ENCODE measurements at places on chromosomes 16 and 17. TPM values are rescaled to one million over a fixed set of nuclear protein-coding genes. Genes with fewer than 3 reads are reported as not detected.

DNA sequence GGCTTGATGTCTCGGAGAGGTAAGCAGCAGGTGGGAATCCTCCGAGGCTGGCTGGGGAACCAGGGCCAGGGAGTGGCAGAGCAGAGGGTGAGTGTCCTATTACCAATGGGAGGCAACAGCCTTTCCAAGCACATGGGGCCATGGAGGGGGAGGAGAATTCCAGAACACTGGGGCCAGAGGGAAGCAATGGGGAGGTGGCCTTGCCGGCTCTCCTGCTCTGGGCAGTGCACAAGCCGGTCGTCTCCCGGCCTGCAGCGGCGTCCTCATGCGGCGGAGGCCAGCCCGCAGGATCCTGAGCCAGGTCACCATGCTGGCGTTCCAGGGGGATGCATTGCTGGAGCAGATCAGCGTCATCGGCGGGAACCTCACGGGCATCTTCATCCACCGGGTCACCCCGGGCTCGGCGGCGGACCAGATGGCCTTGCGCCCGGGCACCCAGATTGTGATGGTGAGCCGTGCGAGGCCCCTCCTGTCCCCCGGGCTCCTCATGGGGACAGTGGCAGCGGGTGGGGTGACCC is 21.9 kb downstream of the SGSH start:
- H3K4me3 ChIP-seq: no peak overlapping the region
- no peak overlapping the region for H3K27ac ChIP-seq
- no peaks in the 10 kb centered on the region for H3K36me3 ChIP-seq
- no peak for DNase-seq
- H3K4me1 ChIP-seq: peaks cover 10% of the 10 kb centered on the region

DNA sequence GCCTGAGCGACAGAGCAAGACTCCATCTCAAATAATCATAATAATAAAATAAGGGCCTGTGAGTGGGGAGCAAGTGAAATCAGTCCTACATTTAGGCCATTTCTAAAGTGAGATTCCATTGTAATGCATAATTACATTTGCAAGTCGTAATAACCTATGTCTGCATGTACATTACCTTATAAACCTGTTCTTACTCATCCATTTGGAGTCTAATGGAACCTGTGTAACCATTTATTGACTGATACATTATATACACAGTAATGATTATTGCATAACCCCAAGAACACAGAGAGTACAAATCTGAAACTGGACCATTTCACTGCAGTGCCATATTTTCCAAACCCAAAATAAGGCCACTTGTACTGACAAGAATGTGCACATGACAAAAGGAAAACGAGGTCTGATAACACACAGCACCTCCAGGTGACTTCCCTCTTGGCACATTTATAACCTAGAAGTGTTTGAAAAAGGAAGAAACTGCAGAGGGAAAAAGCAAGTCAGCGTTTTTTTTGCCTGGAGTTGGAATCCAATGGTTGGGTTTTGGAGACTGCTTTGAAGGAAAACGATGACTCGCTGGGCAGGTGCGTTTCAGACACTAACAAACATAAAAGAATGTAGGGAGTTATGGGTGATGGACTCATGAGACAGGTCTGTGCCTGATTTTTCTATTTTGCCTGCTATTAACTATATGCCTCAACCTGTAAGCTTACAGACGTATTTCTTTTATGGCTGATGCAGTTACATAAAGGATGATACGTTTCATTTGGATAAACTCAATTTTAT is 63.6 kb upstream of the KIFC3 start:
- H3K27me3 ChIP-seq: no peaks in the 10 kb centered on the region
- no peak overlapping the region for H3K4me3 ChIP-seq
- H3K27ac ChIP-seq: no peak overlapping the region
- no peak for DNase-seq
- H3K36me3 ChIP-seq: no peaks in the 10 kb centered on the region

Gene TBC1D3L
- 28.5 TPM for total RNA-seq

DNA sequence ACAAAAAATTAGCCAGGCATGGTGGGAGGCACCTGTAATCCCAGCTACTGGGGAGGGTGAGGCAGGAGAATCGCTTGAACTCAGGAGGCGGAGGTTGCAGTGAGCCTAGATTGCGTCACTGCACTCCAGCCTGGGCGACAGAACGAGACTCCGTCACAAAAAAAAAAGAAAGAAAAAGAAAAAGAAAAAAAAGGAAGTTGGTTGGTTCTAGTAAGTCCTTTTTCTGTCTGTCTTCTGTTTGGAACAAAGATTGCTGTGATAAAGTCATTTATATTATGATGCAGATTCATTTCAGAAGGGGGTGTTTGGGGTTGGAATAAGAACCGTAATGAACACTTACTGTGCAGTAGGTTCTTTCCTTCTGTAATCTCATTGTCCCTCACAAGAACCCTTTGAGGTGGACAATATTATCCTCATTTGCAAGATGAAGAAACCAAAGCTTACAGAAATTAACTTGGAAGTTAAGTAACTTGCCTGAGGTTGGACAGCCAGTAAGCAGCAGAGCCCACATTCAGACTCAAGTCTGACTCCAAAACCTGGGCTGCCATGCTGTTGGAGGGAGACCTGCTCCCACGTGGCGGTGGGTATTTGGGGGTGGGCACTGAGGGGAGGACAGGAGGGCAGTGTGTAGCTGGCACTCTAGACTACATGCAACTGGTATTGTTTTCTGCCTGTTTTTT is 10.3 kb downstream of the MINK1 start:
- H3K4me3 ChIP-seq: no peak overlapping the region
- DNase-seq: no peak
- H3K27ac ChIP-seq: no peak overlapping the region

Gene EPX
- not detected for total RNA-seq

Gene NGFR
- 2.8 TPM for total RNA-seq

DNA sequence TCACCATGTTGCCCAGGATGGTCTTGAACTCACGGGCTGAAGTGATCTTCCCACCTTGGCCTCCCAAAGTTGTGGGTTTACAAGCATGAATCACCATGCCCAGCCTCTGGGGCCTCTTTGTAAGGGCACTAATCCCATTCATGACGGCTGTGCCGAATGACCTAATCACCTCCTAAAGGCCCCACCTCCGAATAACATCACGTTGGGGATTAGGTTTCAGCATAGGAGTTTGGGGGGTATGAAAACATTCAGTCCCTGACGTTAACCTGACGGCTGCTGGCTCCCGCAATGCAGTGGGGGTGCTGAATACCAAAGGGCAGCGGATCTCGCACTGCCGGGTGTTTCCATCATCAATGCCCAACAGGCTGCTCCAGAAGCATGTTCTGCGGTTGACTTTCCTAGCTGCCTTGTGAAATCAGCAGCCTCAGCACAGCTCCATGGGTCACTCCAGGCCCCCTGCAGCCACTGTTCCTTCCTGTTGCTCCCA is 120.8 kb upstream of the SEC14L1 start:
- no peak overlapping the region for H3K4me3 ChIP-seq
- H3K27ac ChIP-seq: no peak overlapping the region
- H3K27me3 ChIP-seq: peaks cover 12% of the 10 kb centered on the region
- H3K36me3 ChIP-seq: no peaks in the 10 kb centered on the region
- H3K4me1 ChIP-seq: no peaks in the 10 kb centered on the region
- DNase-seq: no peak

GRCh38 chr16:9798474-9798873 is 383.8 kb downstream of the GRIN2A start:
- H3K36me3 ChIP-seq: no peaks in the 10 kb centered on the region
- H3K4me1 ChIP-seq: no peaks in the 10 kb centered on the region

GRCh38 chr17:42547698-42548069 is 5.0 kb upstream of the HSD17B1 start:
- H3K27me3 ChIP-seq: no peaks in the 10 kb centered on the region
- no peak overlapping the region for H3K4me3 ChIP-seq
- H3K4me1 ChIP-seq: peaks cover 3% of the 10 kb centered on the region
- no peak overlapping the region for H3K27ac ChIP-seq
- DNase-seq: no peak

DNA sequence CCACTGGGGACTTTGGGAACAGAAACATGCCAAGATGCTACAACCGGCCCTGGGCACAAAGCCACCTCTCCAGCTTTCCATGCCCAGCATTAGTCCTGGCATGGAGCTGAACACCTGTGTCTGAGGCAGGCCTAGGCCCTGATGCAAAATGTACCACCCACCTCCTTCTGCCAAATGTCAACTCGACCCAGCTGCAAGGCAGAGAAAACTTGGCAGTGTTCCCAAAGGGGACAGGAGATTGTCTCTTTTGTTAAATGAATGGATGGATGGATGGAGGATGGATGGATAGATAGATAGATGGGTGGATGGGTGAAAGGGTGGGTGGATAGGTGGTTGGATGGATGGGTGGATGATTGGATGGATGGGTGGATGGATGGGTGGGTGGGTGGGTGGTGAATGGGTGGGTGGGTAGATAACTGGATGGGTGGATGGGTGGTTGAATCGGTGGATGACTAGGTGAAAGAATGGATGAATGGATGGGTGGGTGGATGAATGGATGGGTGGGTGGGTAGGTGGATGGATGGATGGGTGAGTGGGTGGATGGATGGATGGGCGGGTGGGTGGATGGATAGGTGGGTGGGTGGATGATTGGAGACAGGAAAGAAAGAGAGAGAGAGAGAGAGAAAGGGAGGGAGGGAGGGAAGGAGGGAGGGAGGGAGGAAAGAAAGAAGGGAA is 73.4 kb upstream of the TNRC6C start:
- H3K4me3 ChIP-seq: no peak overlapping the region
- DNase-seq: no peak
- H3K4me1 ChIP-seq: peaks cover 21% of the 10 kb centered on the region
- H3K27me3 ChIP-seq: peaks cover 57% of the 10 kb centered on the region
- H3K36me3 ChIP-seq: no peaks in the 10 kb centered on the region
- no peak overlapping the region for H3K27ac ChIP-seq

DNA sequence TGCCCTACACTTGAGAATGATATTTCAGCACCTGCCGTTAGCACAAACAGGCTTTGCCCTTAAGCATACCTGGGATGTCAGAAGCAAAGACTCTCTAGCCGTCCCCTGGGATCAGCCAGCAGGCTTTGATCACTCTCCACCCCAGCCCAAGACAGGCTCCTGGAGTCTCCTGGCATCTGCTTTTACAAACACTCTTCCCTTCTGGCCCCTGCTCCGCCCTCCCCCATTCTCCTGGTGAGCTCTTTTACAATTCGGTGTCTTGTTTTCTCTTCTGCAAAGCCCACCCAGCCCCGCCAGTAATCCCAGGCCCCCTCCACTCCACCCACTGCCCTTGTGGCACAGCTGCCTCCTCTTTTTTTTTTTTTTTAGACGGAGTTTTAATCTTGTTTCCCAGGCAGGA is 50.4 kb downstream of the KATNIP start:
- no peak overlapping the region for H3K27ac ChIP-seq
- H3K4me3 ChIP-seq: no peak overlapping the region
- peaks cover 3% of the 10 kb centered on the region for H3K36me3 ChIP-seq
- no peak for DNase-seq

GRCh38 chr16:84985079-84986065 is 26.0 kb downstream of the ZDHHC7 start:
- peak overlapping the region; percentile 19 for H3K4me3 ChIP-seq
- H3K27me3 ChIP-seq: no peaks in the 10 kb centered on the region
- peaks cover 39% of the 10 kb centered on the region for H3K4me1 ChIP-seq
- peaks cover 47% of the 10 kb centered on the region for H3K36me3 ChIP-seq
- DNase-seq: no peak

Gene OR4D1
- 0.11 TPM for total RNA-seq

Gene NKD1
- total RNA-seq: 0.43 TPM

Gene PTGES3L
- 0.35 TPM for total RNA-seq

DNA sequence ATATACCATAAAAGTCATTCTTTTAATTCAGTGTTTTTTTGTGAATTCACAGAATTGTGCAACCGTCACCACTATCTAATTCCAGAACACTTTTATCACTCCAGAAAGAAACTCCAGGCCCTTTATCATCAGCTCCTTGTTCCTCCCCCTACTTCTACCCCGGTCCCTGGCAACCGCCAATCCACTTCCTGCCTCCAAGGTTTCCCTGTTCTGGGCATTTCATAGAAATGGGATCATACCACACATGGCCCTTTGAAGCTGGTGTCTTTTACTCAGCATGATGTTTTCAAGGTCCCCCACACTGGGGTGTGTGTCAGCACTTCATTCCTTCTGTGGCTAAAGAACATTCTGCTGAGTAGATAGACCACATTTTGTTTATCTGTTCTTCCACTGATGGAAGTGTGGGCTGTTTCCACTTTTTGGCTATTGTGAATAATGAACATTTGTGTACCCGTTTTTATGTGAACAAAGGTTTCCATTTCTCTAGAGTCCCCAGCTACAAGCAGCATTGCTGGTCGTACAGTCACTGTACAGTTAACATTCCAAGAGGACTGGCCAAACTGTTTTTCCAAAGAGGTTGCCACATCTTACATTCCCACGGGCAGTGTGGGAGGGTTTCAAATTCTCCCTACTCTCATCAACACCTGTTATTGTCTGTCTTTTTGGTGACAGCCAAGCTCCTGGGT is 75.8 kb upstream of the ZNF469 start:
- DNase-seq: no peak
- H3K4me3 ChIP-seq: no peak overlapping the region
- peaks cover 68% of the 10 kb centered on the region for H3K4me1 ChIP-seq

- peaks cover 9% of the 10 kb centered on the region for H3K27me3 ChIP-seq
- no peak overlapping the region for H3K4me3 ChIP-seq
- H3K27ac ChIP-seq: no peak overlapping the region
- peaks cover 25% of the 10 kb centered on the region for H3K4me1 ChIP-seq
- no peaks in the 10 kb centered on the region for H3K36me3 ChIP-seq
- no peak for DNase-seq
Observed at GRCh38 chr17:33017366-33017765, 25.7 kb downstream of the SPACA3 start.

GRCh38 chr17:76772842-76773525 is 35.1 kb downstream of the MFSD11 start:
- peak overlapping the region; percentile 3 for H3K4me3 ChIP-seq
- H3K27ac ChIP-seq: peak overlapping the region; percentile 76
- peaks cover 10% of the 10 kb centered on the region for H3K4me1 ChIP-seq
- peaks cover 48% of the 10 kb centered on the region for H3K36me3 ChIP-seq
- no peaks in the 10 kb centered on the region for H3K27me3 ChIP-seq

DNA sequence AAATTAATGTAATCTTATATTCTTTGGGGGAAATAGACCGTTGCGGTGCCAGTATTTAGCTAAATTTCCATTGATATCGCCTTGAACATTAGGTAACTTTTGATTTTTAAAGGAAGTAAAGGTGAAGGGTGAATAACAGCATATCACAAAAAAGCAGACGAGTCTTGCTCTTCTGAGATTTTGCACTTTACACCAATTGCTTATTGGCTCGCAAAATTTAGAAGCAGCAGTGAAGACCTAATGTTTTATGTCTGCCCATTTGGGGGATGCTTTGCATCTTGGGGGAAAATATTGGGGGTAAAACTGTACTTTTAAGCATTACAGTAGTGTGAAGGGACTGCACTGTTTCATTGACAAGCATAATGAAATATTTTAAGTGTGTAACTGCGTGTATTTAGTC is 934 bp downstream of the MAP2K6 start:
- H3K36me3 ChIP-seq: no peaks in the 10 kb centered on the region
- no peak overlapping the region for H3K4me3 ChIP-seq
- no peak for DNase-seq

DNA sequence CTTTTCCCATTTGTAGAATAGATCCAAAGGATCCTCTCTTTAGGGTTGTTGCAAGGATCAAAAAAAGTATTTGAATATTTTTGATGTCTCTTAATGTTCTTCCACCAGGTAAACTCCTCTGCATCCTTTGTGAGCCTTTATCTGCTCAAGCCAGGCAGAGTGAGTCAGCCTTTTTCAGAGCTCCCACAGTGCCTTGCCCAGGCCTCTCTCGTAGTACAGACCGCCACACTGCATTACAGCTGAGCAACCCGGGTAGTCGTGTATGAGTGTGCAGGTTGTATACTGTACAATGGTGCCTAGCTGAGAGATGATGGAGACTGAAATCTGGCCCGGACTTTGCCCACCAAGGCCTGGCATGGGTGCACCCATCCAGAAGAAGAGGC is 20.9 kb downstream of the RHBDL3 start:
- DNase-seq: no peak
- H3K4me1 ChIP-seq: peaks cover 4% of the 10 kb centered on the region
- H3K36me3 ChIP-seq: no peaks in the 10 kb centered on the region
- no peak overlapping the region for H3K27ac ChIP-seq
- H3K27me3 ChIP-seq: peaks cover 8% of the 10 kb centered on the region
- no peak overlapping the region for H3K4me3 ChIP-seq

Gene GRIN2A
- not detected for total RNA-seq

Data from osteocyte (in vitro differentiated cells).